Lower lobe of right lung (tissue), 2 donors: ENCODE measurements at places on chromosomes 16 and 17.

GRCh38 chr16:72857834-72858664, 189.9 kb downstream of the ZFHX3 start:
- no peak for DNase-seq
- no peaks in the 10 kb centered on the region for H3K36me3 ChIP-seq
- H3K4me1 ChIP-seq = peaks cover 17% of the 10 kb centered on the region

DNA sequence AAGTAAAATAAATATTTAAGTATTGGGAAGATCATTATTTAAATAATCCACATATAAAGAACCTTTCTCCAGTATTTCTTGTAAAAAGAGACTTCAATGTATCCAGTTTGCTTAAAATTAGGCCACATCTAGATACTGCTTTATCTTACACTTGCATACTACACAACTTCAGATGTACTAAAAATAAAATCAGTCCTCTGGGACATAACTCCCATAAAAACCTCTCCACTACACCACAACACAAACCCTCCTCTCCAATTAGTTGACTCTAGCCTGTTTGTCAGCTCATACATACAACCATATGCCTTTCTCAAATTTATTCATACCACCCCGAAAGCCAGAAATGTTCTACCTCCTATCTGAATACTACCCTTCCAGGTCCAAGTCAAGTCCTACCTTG, 21.6 kb downstream of the SPOP start:
- no peak overlapping the region for H3K4me3 ChIP-seq
- H3K27me3 ChIP-seq = no peaks in the 10 kb centered on the region
- no peak overlapping the region for H3K27ac ChIP-seq
- no peak for DNase-seq
- H3K36me3 ChIP-seq = no peaks in the 10 kb centered on the region

DNA sequence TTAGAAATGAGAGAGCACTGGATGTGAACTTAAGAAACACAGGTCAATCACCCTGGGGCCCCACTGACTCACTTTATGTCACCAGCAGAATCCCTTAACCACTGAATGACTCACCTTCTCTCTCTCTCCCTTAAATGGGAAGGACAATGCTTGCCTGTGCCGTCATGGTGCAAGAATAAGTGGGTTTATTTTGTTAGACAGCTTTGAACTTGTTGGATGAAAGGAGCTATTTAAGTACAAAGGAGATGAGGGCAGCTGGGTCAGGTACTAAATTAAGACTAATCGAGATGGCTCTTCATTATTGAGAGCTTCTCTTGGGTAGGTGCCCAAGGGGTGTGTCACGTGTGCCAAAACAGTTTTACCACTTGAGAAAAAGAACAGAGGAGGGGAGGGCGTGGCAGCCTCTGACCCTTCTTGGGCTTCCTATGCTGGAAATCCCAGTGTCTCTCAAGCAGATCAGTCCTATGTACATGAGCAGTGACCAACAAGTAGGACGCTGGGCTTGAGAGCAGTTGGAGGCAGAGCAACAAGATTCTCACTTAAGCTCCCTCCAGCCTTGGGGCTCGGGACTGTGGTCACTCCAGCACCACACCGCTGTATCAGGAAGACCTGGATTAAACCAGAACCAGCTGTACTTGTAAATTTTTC, 6.7 kb upstream of the KRT31 start:
- no peaks in the 10 kb centered on the region for H3K36me3 ChIP-seq
- no peaks in the 10 kb centered on the region for H3K4me1 ChIP-seq
- H3K27ac ChIP-seq = no peak overlapping the region
- DNase-seq = no peak

- H3K4me3 ChIP-seq = no peak overlapping the region
- no peaks in the 10 kb centered on the region for H3K27me3 ChIP-seq
Observed at GRCh38 chr17:80598813-80599545, 54.3 kb downstream of the RPTOR start.

DNA sequence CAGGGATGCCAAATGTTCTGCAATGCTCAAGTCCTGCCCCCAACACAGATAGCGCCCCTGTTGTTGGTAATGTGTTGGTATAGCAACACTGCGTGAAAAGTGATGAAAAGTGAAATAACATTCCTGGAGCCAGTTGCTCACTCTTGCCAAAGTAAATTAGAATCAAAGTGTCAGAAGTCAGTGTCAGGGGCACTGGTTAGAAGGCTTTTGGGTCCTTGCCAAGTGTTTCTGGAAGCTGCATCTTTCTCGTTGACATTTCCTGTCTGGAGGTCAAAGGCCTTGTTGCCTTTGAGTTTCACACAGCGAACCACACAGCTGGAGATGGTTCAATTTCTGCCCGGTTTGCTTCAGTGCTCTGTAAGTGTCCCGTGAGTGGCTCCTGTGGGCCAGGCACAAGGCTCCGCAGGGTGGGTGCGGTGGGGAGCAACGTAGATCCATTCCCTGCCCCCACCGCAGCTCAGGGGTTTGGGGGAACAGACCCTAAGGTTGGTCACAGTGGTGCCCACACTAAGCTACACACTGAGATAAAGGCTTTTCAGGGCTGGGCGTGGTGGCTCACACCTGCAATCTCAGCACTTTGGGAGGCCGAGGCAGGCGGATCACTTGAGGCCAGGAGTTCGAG, 3.6 kb upstream of the SLC16A5 start:
- no peak overlapping the region for H3K4me3 ChIP-seq
- peaks cover 47% of the 10 kb centered on the region for H3K4me1 ChIP-seq
- peak overlapping the region; percentile 46 for H3K27ac ChIP-seq

DNA sequence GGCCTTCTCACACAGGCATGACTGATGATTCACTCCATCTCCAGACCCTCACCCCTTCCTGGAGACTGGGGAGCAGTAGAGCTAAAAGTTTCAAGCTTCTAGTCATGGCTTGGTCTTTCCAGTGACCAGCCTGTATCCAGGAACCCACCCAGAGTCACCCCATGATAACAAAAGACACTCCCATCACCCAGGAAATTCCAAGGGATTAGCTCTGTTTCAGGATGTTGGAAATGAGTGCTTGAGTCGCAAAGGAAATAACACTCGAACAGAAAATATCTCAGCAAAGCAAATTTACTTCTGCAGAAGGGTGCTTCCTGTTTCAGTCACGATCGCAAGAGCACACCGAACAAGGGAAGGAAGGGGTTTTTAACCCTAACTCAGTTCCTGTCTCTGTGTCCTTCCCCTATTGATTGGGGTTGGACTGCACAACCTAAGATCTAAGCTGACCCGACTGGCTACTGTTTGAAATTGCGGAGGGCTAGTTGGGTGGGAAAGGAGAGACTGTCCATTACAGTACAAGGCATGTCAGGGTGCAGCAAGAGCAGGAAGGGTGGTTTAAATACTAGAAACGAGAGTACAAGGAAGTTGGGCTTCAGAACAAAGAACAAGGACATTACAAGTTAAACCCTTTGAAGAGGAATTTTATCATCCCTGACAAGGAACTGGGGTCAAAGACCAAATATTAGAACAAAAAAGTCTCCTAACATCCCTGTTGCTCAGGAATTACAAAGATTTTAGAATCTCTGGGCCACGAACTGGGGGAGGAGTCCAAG, 224.4 kb upstream of the CACNG5 start:
- H3K36me3 ChIP-seq = no peaks in the 10 kb centered on the region
- H3K4me1 ChIP-seq = peaks cover 4% of the 10 kb centered on the region
- H3K27me3 ChIP-seq = no peaks in the 10 kb centered on the region
- no peak overlapping the region for H3K4me3 ChIP-seq

DNA sequence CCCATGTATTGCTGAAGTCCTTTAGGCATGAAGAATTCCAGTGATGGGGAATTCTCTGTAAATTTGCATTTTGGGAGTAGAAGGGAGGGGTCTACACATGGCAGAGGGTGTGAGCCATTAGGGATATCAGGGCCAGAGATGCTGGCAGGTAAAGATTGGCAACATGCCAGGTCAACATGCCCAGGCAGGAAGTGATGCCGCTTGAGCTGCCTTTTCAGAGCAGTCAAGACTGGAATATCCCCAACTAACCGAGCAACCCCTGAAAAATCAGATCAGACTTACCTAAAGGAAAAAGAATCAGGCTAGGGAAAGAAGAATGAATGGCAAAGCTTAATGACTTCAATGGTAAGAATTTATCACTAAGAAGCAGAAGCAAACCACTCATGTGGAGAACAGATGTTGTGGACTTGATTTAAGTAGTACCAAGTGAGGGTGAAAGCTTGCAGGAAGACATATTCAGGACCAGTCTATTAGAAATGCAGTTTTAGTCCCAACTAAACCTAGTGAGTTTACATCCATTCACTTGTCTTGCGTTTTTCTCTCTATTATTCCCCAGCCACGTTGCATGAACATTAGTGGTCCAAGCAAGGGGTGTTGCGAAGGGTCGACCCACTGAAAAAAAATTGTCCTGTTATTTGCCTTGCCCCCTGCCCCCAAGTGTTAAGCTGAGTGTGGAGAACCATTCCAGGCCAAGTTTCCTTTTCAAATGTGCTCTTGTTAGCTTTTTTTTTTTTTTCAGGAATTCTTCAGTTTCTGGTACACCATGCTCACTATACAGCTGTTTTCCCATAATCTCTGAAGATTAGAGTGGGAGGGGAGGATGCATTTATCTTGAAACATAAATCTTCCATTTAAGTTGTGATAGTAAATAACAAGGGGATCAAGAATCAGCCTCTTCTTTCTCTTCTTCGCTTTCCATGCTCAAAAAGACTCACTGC, 105.2 kb downstream of the ABCA8 start:
- no peaks in the 10 kb centered on the region for H3K36me3 ChIP-seq
- no peaks in the 10 kb centered on the region for H3K27me3 ChIP-seq
- H3K27ac ChIP-seq = no peak overlapping the region

- no peaks in the 10 kb centered on the region for H3K4me1 ChIP-seq
- no peak overlapping the region for H3K4me3 ChIP-seq
- H3K27ac ChIP-seq = no peak overlapping the region
- no peak for DNase-seq
- no peaks in the 10 kb centered on the region for H3K27me3 ChIP-seq
Observed at GRCh38 chr16:13113741-13114140, 212.3 kb downstream of the SHISA9 start.
